ENCODE measurements at places on chromosomes 2 and 18. TPM values are rescaled to one million over a fixed set of nuclear protein-coding genes. Genes with fewer than 3 reads are reported as not detected.

Gene C1QL2
- not detected for total RNA-seq

DNA sequence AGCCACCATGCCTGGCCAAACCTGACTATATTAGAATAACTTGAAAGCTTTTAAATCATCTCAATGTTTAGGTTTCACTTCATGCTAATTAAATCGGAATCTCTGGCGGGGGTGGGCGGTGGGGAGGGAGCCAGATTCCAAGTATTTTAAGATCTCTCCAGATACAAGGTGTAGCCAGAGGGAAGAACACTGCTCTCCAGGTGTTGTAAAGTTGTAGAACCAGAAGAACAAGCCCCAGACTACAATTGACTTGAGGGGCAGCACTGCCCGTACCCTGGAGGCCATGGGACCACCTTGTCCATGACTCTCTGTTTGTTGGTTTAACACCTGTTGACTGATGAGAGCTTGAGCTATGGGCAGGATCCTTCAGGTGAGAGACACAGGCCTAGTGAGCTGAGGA lies 33.1 kb upstream of the GTF2A1L start:
- DNase-seq = no peak

DNA sequence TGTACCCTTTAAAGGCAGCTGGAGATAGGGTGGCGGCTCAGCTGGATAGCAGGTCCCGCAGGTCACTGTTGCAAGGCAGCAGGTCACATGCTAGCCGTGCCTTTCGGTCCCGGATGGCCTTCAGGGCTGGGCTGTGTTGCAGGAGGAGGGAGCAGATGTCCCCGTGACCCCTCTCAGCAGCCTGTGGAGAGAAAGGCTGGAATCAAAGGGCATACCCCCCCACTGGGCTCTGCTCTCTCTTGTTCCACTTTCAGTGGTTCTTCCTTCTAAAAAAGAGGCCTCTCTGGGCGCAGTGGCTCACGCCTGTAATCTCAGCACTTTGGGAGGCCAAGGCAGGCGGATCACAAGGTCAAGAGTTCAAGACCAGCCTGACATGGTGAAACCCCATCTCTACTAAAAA lies 4.4 kb upstream of the ANKRD23 start:
- DNase-seq = no peak

- DNase-seq = no peak
Measured at GRCh38 chr18:25075331-25075730, 276.6 kb downstream of the ZNF521 start.

- DNase-seq = no peak
Measured at GRCh38 chr18:54899500-54899899, 59.8 kb downstream of the CCDC68 start.

Measured in activated T-helper 1 cell treated with anti-CD3 and anti-CD28 coated beads, Interleukin-12 subunit alpha, Interleukin-12 subunit beta, Interleukin-2, Interleukin-4 antibody, amounts not matched to agents 30 ng/mL and 10 ng/mL and 1 ng/mL, durations not matched to agents 14 hours and 24 hours and 36 hours (primary cell).